ENCODE measurements at places on chromosomes 3 and 15.
A peak's percentile ranks its signal among the peaks of the same experiment; 100 is the strongest.

- no peaks in the 10 kb centered on the region for H3K36me3 ChIP-seq
- no peaks in the 10 kb centered on the region for H3K27me3 ChIP-seq
- no peak overlapping the region for H3K27ac ChIP-seq
- no peak overlapping the region for H3K4me3 ChIP-seq
- no peaks in the 10 kb centered on the region for H3K4me1 ChIP-seq
Observed at GRCh38 chr15:82660378-82660777, 13.2 kb upstream of the CPEB1 start.

GRCh38 chr3:151289445-151289844, 11.1 kb upstream of the P2RY14 start:
- no peaks in the 10 kb centered on the region for H3K27me3 ChIP-seq
- no peak overlapping the region for H3K4me3 ChIP-seq
- no peak overlapping the region for H3K27ac ChIP-seq
- no peaks in the 10 kb centered on the region for H3K36me3 ChIP-seq
- H3K4me1 ChIP-seq = peaks cover 7% of the 10 kb centered on the region
- DNase-seq = no peak

DNA sequence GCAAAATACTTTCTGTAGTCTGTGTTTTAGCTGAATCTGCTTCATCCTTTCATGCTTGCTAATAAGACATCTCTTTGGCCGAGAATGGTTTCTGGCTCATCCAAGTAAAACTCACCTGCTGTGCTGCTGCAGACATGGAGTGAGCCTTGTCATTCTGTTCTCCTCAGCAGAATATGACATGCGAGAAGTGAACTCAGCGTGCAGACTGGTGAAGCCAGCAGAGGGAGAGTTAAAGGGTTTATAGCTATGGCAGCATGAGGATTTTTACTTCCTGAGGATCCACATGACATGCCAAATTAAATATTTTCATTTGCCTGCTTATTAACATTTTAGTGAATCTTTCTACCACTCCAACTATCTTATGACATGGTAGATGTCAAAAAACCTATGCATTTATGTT, 658.4 kb upstream of the NECTIN3 start:
- H3K27ac ChIP-seq = no peak overlapping the region
- H3K4me3 ChIP-seq = no peak overlapping the region
- H3K4me1 ChIP-seq = no peaks in the 10 kb centered on the region

DNA sequence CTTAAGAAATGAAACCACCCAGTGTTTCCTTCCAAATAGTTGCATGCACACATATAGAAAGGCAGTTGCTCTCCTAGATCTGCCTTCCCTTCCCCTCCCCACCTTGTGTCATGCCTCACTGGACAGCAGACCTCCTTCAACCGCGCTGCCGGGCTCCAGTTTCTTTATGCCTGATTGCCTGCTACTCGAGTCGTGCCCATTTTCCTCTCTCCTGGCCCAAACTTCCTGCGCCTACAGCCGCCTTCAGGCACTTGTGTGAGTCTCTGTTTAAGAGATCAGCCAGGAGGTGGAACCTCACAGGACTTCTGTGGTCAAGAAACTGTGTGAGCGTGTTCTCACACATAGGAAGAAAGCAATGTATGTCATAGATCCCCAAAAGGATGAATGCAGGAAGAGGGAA, 8.8 kb upstream of the FAM107A start:
- H3K36me3 ChIP-seq = no peaks in the 10 kb centered on the region
- H3K27ac ChIP-seq = no peak overlapping the region
- H3K27me3 ChIP-seq = no peaks in the 10 kb centered on the region
- no peak for DNase-seq

GRCh38 chr3:62373714-62374333, 474 bp upstream of the FEZF2 start:
- no peak overlapping the region for H3K27ac ChIP-seq
- DNase-seq = no peak
- no peaks in the 10 kb centered on the region for H3K27me3 ChIP-seq
- H3K36me3 ChIP-seq = no peaks in the 10 kb centered on the region
- no peak overlapping the region for H3K4me3 ChIP-seq

GRCh38 chr3:134991003-134991402, 195.9 kb downstream of the EPHB1 start:
- H3K27me3 ChIP-seq = no peaks in the 10 kb centered on the region
- peaks cover 9% of the 10 kb centered on the region for H3K4me1 ChIP-seq
- no peak for DNase-seq
- H3K36me3 ChIP-seq = no peaks in the 10 kb centered on the region
- H3K4me3 ChIP-seq = no peak overlapping the region

DNA sequence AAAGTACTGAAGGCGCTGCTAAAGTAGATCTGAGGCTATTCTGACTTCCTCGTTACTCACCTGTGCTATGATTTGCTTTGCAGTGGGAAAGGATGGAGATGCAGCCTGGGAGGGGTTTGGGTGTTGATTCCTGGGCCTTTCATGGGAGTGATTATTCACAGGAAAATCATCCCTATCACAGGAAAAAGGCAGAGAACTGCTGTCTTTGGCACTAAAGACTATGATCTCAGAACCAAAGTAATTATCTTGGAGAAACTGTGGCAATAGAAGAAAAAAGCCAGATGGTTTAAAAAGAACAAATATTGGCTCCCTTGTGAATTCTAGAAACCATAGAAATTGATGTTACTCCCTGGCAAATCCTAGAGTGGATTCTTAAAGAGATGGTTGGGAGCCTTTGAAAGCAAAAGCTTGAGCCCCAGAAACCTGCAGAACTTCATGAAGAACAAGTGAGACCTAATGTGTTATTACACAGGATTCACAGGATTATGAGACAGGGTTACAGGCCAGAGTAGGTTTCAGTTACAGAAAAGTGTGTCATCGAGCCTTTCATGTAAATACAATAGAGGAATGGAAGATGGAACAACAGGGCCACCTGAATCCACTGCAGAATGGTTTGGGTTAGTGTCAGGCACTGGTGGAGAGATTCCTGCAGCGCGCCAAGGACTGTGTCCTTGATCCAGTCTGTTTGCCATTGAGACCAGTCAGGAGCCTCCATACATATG, 85.7 kb downstream of the OXNAD1 start:
- no peak overlapping the region for H3K4me3 ChIP-seq
- DNase-seq = no peak
- 0 out of 2 replicates have a peak overlapping the region, but pooled peaks have one; percentile 15 for H3K27ac ChIP-seq
- H3K36me3 ChIP-seq = peaks cover 80% of the 10 kb centered on the region
- H3K4me1 ChIP-seq = no peaks in the 10 kb centered on the region

- no peak overlapping the region for H3K27ac ChIP-seq
- peaks cover 2% of the 10 kb centered on the region for H3K27me3 ChIP-seq
- H3K4me1 ChIP-seq = no peaks in the 10 kb centered on the region
- no peaks in the 10 kb centered on the region for H3K36me3 ChIP-seq
Observed at GRCh38 chr3:153744889-153745288, 376.3 kb upstream of the ARHGEF26 start.

GRCh38 chr3:12325586-12326515, 37.0 kb downstream of the PPARG start:
- no peaks in the 10 kb centered on the region for H3K36me3 ChIP-seq
- H3K4me3 ChIP-seq = no peak overlapping the region
- DNase-seq = no peak
- H3K4me1 ChIP-seq = peaks cover 6% of the 10 kb centered on the region

DNA sequence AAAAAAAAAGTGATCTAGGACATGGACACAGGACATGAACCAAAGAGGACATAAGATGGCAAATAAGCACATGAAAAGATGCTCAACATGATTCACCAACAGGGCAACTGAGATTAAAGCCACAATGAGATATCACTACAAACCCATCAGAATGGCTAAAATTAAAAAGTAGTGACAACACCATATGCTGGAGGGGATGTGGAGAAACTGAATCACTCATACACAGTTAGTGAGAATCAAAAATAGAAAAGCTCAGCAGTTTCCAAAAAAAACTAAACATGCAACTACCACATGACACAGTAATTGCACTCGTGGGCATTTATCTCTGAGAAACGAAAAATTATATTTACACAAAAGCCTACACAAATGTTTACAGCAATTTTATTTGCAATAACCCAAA, 27.9 kb upstream of the ACKR4 start:
- H3K27ac ChIP-seq = no peak overlapping the region
- no peaks in the 10 kb centered on the region for H3K27me3 ChIP-seq
- no peak for DNase-seq

GRCh38 chr3:140914384-140914945, 27.2 kb upstream of the SLC25A36 start:
- DNase-seq = no peak
- no peaks in the 10 kb centered on the region for H3K4me1 ChIP-seq
- peaks cover 7% of the 10 kb centered on the region for H3K27me3 ChIP-seq
- H3K36me3 ChIP-seq = no peaks in the 10 kb centered on the region
- H3K4me3 ChIP-seq = no peak overlapping the region

GRCh38 chr3:182165234-182165633, 453.5 kb downstream of the SOX2 start:
- no peaks in the 10 kb centered on the region for H3K27me3 ChIP-seq
- H3K27ac ChIP-seq = no peak overlapping the region
- H3K36me3 ChIP-seq = no peaks in the 10 kb centered on the region
- no peak for DNase-seq
- no peak overlapping the region for H3K4me3 ChIP-seq

- H3K4me3 ChIP-seq = peak overlapping the region; percentile 79
- DNase-seq = no peak
- H3K36me3 ChIP-seq = peaks cover 5% of the 10 kb centered on the region
- no peaks in the 10 kb centered on the region for H3K27me3 ChIP-seq
- peak overlapping the region; percentile 90 for H3K27ac ChIP-seq
Observed at GRCh38 chr15:67521783-67522568, 1.0 kb downstream of the C15orf61 start.

GRCh38 chr3:29583861-29584260, 303.0 kb downstream of the RBMS3 start:
- H3K36me3 ChIP-seq = no peaks in the 10 kb centered on the region
- H3K27me3 ChIP-seq = no peaks in the 10 kb centered on the region
- H3K4me1 ChIP-seq = no peaks in the 10 kb centered on the region
- H3K27ac ChIP-seq = no peak overlapping the region

- peaks cover 38% of the 10 kb centered on the region for H3K4me1 ChIP-seq
- H3K27ac ChIP-seq = peak overlapping the region; percentile 12
- no peaks in the 10 kb centered on the region for H3K27me3 ChIP-seq
- H3K36me3 ChIP-seq = peaks cover 4% of the 10 kb centered on the region
Observed at GRCh38 chr15:49155834-49156627, 632 bp upstream of the COPS2 start.

GRCh38 chr15:31162721-31163510, 61.4 kb upstream of the TRPM1 start:
- no peaks in the 10 kb centered on the region for H3K27me3 ChIP-seq
- H3K4me3 ChIP-seq = no peak overlapping the region
- H3K4me1 ChIP-seq = no peaks in the 10 kb centered on the region
- no peaks in the 10 kb centered on the region for H3K36me3 ChIP-seq
- no peak for DNase-seq
- H3K27ac ChIP-seq = no peak overlapping the region

DNA sequence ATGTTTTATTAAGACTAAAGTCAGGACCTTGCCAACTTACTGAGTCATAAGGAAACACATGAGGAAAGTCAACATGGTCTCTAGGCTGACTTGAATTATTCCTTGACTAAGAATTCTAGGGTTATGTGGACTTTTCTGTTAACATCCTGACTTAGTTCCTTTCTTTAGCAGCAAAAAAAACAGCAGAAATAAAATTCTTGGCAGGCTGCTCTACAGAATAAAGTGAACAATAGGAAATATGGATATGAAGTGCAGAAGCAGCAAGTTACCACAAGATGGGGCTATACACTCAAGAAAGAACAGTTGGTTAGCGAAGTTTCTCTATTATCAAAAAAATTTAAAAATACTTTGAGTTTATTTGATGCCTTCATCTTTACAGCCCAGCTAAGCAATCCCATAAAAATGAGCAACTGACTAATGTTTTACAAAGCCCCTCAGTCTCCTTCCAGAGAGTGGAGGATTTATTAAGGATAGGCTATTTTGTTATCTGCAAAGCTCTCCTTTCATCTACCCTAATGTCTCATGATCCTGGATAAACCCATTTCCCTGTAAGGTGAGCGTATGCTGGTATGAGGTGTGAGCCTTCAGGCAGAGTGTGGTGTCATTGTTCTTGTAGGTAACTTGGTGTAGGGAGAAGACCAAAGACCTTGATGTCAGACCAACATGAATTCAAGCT, 23.1 kb upstream of the MCCC1 start:
- no peak for DNase-seq
- no peaks in the 10 kb centered on the region for H3K36me3 ChIP-seq
- peaks cover 7% of the 10 kb centered on the region for H3K27me3 ChIP-seq
- H3K27ac ChIP-seq = no peak overlapping the region
- H3K4me3 ChIP-seq = no peak overlapping the region
- H3K4me1 ChIP-seq = no peaks in the 10 kb centered on the region

DNA sequence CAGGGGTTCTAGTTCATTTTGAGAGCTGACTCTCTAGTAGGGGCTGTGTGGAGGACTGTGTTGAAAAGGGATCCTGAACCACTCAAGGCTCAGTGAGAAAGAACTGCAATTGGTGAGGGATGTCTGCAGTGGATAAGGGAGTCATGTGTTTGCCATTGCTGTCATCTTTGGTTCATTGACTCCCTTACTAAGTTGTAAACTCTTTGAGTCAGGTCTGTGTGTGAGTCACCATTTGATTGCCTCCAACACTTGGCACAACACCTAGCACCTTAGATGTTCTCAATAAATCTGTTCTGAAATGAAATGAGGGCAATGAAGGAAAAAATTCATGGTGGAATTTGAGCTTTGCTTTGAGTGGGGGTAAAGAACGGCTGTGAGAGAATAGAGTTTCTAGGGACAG, 51.7 kb downstream of the PLS1 start:
- no peak for DNase-seq
- no peaks in the 10 kb centered on the region for H3K27me3 ChIP-seq

DNA sequence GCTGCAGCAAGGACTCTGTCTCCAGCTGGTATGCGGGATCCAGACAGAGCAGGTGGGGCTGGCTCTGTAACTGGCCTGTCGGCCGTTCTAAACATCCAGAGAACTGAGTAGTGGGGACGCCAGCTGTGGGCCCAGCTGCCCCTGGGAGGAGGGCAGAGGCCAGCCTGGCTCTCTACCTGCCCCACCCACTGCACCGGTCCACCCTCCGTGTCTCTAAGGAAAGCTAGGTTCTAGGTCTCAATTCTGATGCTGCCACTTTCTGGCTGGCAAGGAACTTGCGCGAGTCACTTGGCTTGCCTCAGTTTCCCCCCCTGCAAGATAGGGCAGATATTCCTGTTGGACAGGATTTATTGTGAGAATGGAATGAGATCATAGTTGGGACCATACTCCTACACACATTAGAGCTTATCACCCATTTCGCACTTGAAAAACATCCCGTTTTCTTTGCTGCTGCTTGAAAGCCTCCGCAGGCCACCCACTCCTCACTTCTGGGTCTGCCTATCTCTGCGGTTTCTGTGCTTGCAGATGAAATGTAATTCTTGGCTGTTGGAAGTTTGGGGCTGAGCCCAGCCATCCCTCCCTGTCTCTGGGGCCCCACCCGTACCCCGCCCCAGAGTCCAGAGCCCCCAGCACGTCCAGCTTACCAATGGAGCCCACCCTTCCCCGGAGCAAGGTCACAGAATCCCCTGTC, 65.8 kb downstream of the IQSEC1 start:
- peak overlapping the region; percentile 23 for H3K27ac ChIP-seq
- H3K4me1 ChIP-seq = peaks cover 26% of the 10 kb centered on the region
- H3K4me3 ChIP-seq = no peak overlapping the region
- DNase-seq = no peak
- H3K36me3 ChIP-seq = no peaks in the 10 kb centered on the region
- no peaks in the 10 kb centered on the region for H3K27me3 ChIP-seq
